ENCODE measurements at places on chromosomes 3 and 15.

GRCh38 chr3:73214846-73215245 is 153.4 kb downstream of the EBLN2 start:
- no peak for DNase-seq

DNA sequence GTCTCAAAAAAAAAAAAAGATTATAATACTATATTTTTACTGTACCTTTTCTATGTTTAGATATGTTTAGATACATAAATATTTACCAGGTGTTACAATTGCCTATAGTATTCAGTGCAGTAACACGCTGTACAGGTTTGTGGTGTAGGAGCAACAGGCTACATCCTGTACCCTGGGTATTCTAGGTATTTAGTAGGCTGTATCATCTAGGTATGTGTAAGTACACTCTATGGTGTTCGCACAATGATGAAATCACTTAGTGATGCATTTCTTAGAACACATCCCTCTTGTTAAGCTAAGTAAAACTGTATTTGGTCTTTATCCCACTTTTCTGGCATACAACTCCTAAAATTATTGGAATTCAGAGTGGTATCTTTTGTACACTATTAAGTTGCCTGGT is 77.8 kb downstream of the CDC25A start:
- no peak for DNase-seq

DNA sequence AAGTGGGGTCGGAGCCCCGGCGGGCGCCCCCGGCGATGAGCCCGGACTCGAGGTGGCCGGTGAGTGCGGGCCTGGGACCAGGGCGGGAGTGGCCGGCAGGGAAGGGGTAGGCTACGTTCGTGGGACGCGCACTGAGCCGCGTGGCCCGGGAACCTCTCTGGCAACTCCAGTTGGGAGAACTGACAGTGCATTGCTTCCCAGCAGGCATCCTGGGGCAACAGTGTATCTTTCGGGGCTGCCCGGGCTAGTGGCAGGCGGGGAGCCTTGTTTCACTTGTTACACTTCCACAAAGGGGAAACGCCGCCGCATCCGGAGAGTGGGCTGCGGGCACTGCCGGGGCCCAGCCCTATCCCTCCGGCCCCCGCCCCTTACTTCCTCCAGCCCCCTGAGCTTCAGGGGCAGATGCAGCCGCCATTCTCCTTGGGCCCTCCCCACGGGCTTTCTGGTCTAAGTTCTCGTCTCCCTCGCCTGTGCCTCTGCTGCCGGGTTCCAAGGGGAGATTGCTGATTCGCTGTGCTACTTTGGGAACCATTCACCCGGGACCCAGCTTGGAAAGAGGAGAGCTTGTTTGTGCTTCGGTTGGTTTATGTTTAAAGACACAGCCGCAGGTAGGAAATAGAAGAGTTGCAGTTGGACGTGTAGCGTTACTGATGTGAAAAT is 675 bp downstream of the BRPF1 start:
- DNase-seq, result no peak

DNA sequence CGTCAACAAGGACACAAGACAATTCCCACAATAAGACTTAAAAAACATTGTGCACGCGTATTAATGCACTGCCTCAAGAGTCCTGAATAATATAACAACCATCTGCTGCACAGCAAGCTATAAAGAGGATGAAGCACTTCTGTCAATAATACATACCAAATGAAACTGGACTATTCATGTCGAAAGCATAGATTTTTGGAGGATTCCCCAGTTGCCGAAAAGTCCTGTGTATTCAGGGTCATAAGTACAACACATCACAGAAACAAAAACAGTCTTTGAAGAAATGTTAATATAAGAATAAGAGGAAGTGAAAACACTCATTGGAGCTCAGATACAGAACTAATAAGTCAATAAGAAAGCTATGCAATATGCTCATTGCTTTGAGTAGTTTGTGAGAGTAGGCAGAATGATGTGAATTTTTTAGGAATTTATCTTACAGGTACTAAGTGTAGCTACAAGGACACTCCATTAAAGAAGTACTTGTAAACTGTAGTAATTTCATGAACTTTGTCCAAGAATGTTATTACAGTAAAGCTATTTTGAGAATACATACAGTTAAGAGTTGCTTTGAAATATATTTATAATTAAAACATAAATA is 31.6 kb downstream of the CBLB start:
- no peak for DNase-seq

- no peak for DNase-seq
Observed at GRCh38 chr3:12357456-12357855, 68.6 kb downstream of the PPARG start.

GRCh38 chr3:9211155-9211950 is 38.1 kb downstream of the SRGAP3 start:
- DNase-seq, result no peak

GRCh38 chr15:63264688-63265293 is 12.6 kb upstream of the APH1B start:
- DNase-seq, result no peak

- no peak for DNase-seq
Observed at GRCh38 chr3:21390136-21390535, 360.9 kb downstream of the ZNF385D start.

DNA sequence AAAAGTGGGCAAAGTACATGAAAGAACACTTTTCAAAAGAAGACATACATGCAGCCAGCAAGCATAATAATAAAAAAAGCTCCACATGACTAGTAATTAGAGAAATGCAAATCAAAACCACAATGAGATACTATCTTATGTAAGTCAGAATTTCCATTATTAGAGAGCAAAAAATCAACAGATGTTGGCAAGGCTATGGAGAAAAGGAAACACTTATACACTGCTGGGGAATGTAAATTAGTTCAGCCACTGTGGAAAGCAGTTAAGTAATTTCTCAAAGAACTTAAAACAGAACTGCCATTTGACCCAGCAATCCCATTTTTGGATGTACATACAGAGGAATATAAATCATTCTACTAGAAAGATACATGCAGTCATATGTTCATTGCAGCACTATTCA is 360.7 kb downstream of the NSUN3 start:
- no peak for DNase-seq

DNA sequence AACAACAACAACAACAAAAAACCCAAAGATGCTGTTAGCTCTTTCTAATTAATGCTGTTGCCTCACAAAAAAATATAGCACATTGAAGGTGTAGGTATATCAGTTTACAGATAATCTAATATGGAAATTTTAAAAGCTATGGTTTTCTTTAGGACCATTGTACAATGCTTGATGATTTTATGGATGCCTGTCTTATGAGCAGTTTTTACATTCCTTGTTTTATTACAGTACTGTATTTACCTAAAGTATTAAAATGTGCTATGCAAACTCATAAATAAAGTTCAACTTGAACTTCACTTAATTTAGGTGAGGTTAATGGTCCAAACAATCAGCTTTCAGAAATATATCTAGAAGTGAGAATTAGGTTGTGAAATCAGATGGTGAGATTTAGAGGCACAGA is 212.2 kb upstream of the GOLIM4 start:
- no peak for DNase-seq

GRCh38 chr3:94714194-94714593 is 651.3 kb downstream of the NSUN3 start:
- no peak for DNase-seq

- DNase-seq, result no peak
Observed at GRCh38 chr15:88651971-88652370, 13.2 kb downstream of the ISG20 start.

DNA sequence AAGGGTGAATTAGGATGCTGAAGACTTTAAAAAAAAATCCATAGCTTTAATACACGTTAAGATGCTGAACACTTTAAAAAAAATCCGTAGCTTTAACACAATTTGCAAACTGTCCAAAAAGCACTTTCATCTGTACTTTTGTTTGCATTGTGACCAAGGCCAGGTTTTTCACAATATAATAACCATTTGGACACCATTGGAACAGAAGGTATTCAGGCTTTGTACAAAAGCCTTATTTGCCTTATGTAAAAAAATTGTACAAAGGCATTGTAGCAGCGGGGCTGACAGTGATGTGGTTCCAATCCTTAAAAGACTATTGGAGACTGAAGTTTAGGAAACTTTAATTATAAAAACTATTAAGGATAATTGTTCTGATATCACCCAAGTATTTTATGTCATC is 15.2 kb upstream of the ICE2 start:
- DNase-seq, result no peak

DNA sequence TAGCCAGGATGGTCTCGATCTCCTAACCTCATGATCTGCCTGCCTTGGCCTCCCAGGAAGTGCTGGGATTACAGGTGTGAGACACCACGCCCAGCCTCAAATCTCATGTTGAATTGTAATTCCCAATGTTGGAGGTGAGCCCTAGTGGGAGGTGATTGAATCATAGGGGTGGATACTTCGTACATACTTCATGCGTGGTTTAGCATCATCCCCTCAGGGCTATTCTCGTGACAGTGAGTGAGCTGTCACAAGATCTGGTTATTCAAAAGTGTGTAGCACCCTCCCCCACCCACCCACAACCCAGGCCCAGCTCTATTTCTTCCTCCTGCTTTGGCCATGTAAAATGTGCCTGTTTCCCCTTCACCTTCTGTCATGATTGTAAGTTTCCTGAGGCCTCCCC is 236.9 kb upstream of the IL12A start:
- DNase-seq, result no peak

DNA sequence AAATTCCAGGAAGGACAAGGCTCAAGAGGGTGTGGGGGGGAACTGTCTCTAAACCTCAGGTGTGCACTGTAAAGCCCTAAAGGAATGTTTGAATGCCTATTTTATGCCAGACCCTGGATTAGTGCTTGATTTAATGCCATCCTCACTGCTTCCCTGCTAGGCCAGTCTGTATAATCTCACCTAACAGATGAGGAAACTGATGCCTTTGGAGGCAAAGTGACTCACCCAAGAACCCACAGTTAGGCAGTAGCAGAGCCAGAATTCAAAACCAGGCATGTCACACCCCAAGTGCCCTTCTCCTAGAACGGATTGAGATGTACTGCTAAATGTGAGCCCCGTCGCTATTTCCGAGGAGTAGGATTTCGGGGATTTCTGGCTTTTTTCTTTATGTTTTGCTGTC is 7.8 kb downstream of the CAMK1 start:
- DNase-seq, result no peak

DNA sequence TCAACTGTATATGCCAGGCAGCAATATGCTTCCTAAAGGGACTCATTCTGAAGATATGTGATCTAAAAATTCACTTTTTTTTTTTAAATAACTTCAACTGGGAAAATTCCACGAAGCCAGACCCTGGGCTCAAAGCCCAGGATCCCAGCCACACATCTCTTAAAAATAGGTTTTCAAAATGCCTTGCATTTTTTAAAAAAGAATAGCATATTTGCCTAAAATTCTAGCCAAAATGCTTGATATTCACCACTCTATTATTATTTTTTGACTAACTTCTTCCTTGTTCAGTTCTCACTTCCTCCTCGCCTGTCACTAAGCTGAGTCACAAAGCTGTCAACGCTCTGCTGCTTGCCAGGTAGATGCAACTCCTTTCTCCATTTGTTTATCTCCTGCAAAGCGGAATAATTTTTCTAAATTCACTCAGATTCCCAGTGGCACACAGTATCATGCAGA is 28.0 kb upstream of the VGLL4 start:
- DNase-seq, result no peak

- no peak for DNase-seq
Observed at GRCh38 chr3:172186607-172187006, 147.2 kb downstream of the FNDC3B start.

DNA sequence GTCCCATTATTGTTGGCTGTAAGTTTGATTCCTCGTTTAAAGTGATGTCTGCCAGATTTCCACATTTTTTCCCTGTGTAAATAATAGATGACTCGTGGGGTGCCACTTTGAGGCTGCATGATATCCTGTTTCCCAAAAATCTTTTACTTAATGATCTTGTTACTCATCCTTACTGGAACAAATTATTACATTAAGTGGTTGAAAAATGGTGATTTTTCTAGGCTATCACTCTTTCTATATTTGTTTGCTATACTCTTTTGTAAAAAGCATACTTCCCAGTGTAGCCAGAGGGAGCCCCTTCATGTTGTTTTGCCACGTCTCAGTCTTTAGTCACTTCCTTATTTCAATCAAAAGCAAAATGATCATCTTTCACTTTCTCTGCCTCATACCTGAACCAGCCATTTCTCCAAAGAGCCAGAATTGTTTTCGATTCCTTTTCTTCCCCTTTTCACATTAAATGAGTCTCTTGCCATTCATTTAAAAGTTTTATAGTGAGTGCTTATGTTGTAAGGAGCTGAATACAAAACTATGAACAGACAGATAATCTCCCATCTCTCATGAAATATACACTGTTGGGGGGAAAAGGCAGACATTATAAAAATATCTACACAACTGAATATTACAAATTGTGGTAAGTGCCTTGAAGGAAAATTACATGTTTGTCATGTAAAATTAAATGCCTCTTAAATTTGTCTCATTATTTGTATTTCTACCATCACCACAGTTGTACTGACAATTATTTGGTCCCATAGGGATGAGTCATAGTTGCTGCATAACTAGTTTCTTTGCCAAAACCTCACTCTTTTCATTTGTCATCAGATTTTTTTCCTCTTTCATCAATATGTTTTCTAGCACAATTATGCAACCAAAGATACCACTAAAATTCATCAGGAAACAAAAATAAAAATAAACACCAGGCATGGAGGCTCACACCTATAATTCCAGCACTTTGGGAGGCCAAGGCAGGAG is 41.5 kb downstream of the ADGRG7 start:
- DNase-seq, result no peak

DNA sequence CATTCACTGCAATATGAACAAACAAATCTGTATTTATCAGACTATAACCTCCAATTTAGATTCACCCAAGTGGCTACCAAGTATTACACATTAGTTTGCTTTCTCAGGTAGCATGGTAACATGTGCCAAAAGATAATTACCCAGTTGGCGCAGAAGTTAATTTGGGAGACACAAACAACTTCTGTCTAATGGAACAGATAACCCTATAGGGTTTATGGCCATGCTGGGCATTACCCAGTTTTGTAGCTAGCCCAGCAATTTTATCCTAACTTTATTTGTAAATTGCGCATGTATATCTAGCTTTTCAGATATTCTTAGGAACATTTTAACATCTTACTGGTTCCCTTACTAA is 780 bp downstream of the RPL22L1 start:
- no peak for DNase-seq

DNA sequence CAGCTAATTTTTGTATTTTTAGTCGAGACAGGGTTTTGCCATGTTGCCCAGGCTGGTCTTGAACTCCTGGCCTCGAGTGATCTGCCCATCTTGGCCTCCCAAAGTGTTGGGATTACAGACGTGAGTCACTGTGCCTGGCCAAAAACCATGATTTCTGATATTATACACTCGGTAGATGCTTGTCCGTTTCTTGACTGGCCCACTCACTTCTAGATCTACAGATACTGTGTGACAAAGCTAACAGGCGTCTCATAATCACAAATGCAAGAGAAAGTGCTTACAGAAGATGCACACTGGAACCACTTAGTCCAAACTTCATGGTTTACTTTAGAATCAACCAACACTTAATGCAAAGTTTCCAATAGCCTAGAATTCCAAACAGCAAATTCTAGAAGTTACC is 8.4 kb downstream of the PROK2 start:
- DNase-seq, result no peak

GRCh38 chr3:37693511-37694283 is 168.0 kb upstream of the CTDSPL start:
- no peak for DNase-seq

Data from stimulated activated CD8-positive, alpha-beta memory T cell treated with anti-CD3 and anti-CD28 coated beads, Interleukin-7, amount 100 ng/mL, for 4 hours (primary cell).